ENCODE measurements at places on chromosomes 1 and 21. TPM values are rescaled to one million over a fixed set of nuclear protein-coding genes. Genes with fewer than 3 reads are reported as not detected.
A peak's percentile ranks its signal among the peaks of the same experiment; 100 is the strongest.

- no peak for DNase-seq
- no peaks in the 10 kb centered on the region for H3K36me3 ChIP-seq
- no peaks in the 10 kb centered on the region for H3K27me3 ChIP-seq
- no peak overlapping the region for H3K27ac ChIP-seq
- H3K4me3 ChIP-seq, result no peak overlapping the region
These were observed 52.2 kb downstream of the YARS1 start for GRCh38 chr1:32764826-32765569.

- no peak overlapping the region for H3K27ac ChIP-seq
- H3K27me3 ChIP-seq, result no peaks in the 10 kb centered on the region
- no peaks in the 10 kb centered on the region for H3K36me3 ChIP-seq
These were observed 11.7 kb upstream of the ENO1 start for GRCh38 chr1:8889925-8890785.

DNA sequence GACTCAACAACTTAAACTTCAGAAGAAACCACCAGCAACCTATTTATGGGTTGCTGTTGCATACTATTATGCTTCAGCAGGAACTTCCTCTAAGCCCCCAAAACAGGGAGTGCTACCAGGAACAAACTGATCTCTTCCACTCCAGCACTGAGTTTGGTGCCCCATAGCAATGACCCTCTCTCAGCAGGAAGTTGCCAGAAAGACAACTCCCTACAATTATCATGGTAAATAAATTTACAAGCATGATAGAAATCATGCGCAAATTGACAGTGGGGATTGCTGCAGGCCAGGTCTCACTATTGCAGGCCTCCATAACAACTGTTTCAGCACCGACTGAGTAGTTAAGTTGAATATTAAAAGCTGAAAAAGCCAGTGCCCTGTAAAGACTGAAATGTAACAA is 180.6 kb downstream of the PLA2G4A start:
- no peak overlapping the region for H3K4me3 ChIP-seq
- no peaks in the 10 kb centered on the region for H3K27me3 ChIP-seq
- DNase-seq, result no peak
- no peaks in the 10 kb centered on the region for H3K4me1 ChIP-seq
- no peaks in the 10 kb centered on the region for H3K36me3 ChIP-seq

DNA sequence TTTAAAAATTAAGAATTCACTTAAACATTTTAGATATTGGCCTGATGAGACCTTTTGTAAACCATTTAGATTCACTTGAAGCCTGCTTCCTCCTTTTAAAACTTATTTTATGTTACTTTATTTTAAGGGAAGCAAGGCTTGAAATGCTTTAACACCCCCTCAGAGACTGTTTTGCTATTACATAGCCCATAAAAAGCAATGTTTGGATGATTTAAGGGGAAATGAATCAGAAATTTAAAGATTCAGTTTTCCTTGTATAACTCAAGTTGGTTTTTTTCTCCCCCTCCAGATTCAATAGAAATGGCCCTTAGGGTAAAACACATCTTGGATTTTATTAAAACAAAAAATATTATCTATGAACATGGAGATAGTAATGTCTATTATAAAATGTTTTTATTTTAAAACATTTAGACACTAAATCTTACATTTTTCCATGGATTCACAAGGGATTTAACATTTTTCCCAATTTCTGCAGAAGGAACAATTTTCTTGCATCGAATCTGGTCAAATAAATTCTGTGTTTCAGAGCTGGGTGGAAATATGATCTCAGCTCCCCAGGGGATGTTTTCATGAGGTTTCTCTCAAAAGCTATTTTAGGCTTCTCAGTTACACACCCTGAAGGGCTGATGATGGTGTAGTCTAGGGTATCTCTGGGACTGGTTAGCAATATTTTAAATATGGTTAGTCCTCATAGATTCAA is 69.3 kb upstream of the WARS2 start:
- DNase-seq, result no peak
- H3K27me3 ChIP-seq, result no peaks in the 10 kb centered on the region
- H3K4me1 ChIP-seq, result no peaks in the 10 kb centered on the region
- H3K36me3 ChIP-seq, result no peaks in the 10 kb centered on the region

DNA sequence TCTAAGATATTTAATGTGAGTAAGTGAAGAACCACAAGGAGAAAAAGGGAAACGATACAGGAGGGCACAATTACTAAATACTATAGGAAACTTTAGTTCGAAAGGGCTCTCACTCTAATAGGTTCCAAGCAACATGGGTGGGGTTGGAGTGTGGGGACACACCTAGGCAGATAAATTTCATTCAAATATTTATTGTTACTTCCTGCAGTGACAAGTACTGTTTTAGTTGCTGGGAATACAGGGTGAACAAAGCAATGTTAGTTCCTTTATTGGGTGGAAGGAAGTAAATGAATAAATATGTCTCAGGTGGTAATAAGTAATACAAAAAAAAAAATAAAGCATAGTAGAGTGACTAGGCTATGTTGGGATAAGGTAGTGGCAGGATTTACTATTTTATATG is 73.2 kb upstream of the B3GALT2 start:
- H3K4me1 ChIP-seq, result no peaks in the 10 kb centered on the region
- no peak for DNase-seq
- H3K4me3 ChIP-seq, result no peak overlapping the region

- peaks cover 16% of the 10 kb centered on the region for H3K36me3 ChIP-seq
- H3K27ac ChIP-seq, result no peak overlapping the region
- H3K4me3 ChIP-seq, result no peak overlapping the region
- no peak for DNase-seq
These were observed 39.7 kb upstream of the KCNQ4 start for GRCh38 chr1:40743860-40744259.

- H3K27ac ChIP-seq, result peak overlapping the region; percentile 20
- no peaks in the 10 kb centered on the region for H3K36me3 ChIP-seq
- no peak for DNase-seq
- H3K4me3 ChIP-seq, result peak overlapping the region; percentile 32
- H3K27me3 ChIP-seq, result no peaks in the 10 kb centered on the region
- no peaks in the 10 kb centered on the region for H3K4me1 ChIP-seq
These were observed 5.1 kb downstream of the CLCNKB start for GRCh38 chr1:16048573-16049189.

DNA sequence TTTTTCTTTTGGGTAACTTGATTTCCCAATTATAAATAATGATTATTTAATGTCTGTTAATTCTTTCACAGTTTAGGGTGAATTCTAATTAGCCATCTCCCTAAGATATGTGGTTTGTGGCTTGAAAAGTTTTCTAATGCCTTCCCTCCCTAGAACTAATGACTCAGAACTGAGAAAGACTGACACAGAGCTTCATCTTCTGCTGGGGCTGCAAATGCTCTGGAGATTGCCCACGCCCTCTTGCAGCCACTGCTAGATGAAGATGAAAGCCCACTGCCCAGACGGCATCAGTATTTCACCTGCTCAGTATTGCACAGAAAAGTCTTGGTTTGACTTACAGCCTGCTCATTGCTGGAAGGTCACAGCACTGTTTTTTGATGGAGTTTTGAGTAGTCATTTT is 101.5 kb downstream of the ST6GALNAC3 start:
- H3K27ac ChIP-seq, result no peak overlapping the region
- H3K36me3 ChIP-seq, result no peaks in the 10 kb centered on the region
- H3K27me3 ChIP-seq, result no peaks in the 10 kb centered on the region
- no peak overlapping the region for H3K4me3 ChIP-seq
- no peak for DNase-seq

GRCh38 chr1:224333939-224334786 is 4.2 kb upstream of the NVL start:
- peaks cover 11% of the 10 kb centered on the region for H3K4me1 ChIP-seq
- no peak overlapping the region for H3K27ac ChIP-seq
- no peak for DNase-seq
- H3K36me3 ChIP-seq, result no peaks in the 10 kb centered on the region

- H3K27ac ChIP-seq, result no peak overlapping the region
- H3K4me3 ChIP-seq, result no peak overlapping the region
- H3K27me3 ChIP-seq, result no peaks in the 10 kb centered on the region
- no peaks in the 10 kb centered on the region for H3K4me1 ChIP-seq
- H3K36me3 ChIP-seq, result no peaks in the 10 kb centered on the region
These were observed 126.1 kb downstream of the ACBD6 start for GRCh38 chr1:180376253-180376652.

- no peak for DNase-seq
- no peaks in the 10 kb centered on the region for H3K36me3 ChIP-seq
- H3K27me3 ChIP-seq, result no peaks in the 10 kb centered on the region
- H3K4me1 ChIP-seq, result no peaks in the 10 kb centered on the region
- H3K4me3 ChIP-seq, result no peak overlapping the region
- H3K27ac ChIP-seq, result no peak overlapping the region
These were observed 28.0 kb upstream of the PRKAA2 start for GRCh38 chr1:56617141-56617540.

DNA sequence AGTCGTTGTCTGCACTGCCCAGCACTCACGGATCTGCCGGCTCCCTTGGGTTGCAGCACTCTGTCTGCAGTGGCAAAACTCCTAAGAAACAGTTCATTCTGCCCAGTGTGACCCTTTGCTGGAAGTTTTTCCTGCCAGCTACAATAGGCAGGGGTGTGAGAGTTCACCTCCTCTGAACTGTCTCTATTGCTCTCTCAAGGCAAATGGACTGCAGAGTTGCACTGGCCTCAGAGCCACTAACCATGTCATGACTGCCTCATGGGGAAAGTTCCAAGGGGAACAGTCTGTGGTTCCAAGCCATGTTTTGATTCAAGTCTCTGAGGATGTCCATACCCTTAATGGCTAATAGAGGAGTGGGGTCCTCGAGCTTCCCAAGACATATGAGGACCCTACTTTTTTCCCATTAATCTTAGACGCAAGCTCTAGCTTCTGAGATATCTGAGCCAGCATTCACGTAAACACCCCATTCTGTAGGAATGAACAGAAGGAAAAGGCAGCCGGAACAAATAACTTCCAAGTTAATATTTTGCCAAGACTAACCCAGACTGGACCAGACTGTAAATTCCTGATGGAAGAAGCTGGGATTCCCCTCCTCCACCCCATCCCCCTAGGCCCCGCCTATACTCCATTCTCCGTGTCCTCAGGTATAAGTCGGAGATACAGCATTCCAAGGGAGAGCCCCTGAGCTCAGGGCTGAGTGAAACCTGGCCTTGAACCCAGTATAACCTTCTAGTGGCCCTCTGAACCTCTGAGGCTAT is 93.8 kb upstream of the AKT3 start:
- no peak overlapping the region for H3K4me3 ChIP-seq
- H3K27me3 ChIP-seq, result no peaks in the 10 kb centered on the region
- no peaks in the 10 kb centered on the region for H3K36me3 ChIP-seq
- no peak overlapping the region for H3K27ac ChIP-seq
- DNase-seq, result no peak

DNA sequence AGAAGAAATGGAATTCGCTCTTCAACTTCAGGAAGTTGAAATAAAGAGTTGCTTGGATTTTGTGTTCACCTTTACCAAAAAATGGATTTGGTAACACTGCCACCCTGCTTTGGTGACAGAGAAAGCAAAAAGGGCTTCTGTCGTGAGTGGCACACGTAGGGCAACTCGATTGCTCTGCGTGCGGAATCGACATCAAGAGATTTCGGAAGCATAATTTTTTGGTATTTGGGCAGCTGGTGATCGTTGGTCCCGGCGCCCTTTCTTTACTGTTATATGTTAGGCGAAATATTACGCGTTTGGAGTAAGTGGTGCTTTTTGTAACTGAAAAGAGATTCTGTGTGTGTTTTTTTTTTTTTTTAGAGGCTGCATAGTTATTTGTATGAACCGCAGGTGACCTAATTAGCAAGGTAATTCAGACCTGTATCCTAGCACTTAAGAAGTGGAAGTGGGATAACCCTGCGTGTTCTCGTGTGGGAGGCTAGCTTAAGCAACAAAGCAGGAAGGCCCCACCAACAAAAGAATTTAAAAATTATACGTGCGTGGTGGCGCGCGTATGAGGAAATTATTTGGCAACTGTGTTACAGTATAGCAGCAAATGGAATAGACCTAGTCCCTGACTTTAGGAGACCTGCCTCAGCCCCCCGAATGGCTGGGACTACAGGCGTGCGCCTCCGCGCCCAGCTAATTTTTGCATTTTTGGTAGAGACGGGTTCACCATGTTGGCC is at the start of gene RNU11:
Gene RNU11 (plus strand): TSS at position 127 of the 725 bp plus-strand sequence.
- H3K36me3 ChIP-seq, result no peaks in the 10 kb centered on the region
- H3K4me3 ChIP-seq, result peak within 1 kb of the TSS; percentile 89
- peak within 1 kb of the TSS; percentile 99 for H3K27ac ChIP-seq
- DNase-seq, result peak; percentile 94
- H3K4me1 ChIP-seq, result peaks cover 30% of the 10 kb centered on the region

- H3K4me3 ChIP-seq, result no peak overlapping the region
- no peak overlapping the region for H3K27ac ChIP-seq
- H3K27me3 ChIP-seq, result no peaks in the 10 kb centered on the region
These were observed 22.9 kb downstream of the SUSD4 start for GRCh38 chr1:223341121-223341520.

GRCh38 chr21:41410361-41410760 is 15.7 kb upstream of the MX1 start:
- DNase-seq, result no peak
- H3K4me3 ChIP-seq, result no peak overlapping the region
- H3K36me3 ChIP-seq, result peaks cover 18% of the 10 kb centered on the region
- H3K27ac ChIP-seq, result no peak overlapping the region
- no peaks in the 10 kb centered on the region for H3K27me3 ChIP-seq
- H3K4me1 ChIP-seq, result no peaks in the 10 kb centered on the region

DNA sequence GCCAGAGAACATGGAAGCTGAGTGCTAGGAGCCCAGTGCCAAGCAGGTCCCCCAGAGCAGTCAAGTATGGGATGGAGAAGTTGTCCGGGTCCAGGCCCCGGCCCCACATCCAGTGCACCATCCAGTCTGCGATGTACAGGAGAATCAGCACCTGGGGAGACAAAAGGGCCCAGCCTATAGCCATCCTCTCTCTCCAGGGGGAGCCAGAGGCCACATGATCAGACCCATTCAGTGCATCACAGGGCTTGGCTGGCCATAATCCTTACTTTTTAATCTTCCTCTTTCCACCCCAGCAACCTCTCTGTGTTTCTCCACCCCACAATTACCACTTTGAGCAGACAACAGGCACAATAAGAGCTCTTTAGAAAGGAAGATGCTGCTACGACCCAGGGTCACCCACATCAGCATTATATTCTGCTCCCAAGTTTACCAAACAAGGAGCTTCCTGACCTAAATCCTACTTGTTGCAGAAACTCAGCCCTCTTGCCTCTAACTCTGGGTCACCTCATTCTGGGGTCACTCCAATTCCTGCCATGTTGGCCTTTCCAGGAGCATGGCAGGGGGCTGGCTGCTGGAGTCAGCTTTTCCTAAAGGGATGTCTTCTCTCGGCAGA is 16.4 kb upstream of the RAB29 start:
- DNase-seq, result peak; percentile 41
- H3K27ac ChIP-seq, result no peak overlapping the region
- no peak overlapping the region for H3K4me3 ChIP-seq
- H3K4me1 ChIP-seq, result no peaks in the 10 kb centered on the region

GRCh38 chr1:200634261-200635122 is 13.9 kb upstream of the KIF14 start:
- H3K4me3 ChIP-seq, result no peak overlapping the region
- H3K27ac ChIP-seq, result no peak overlapping the region
- no peaks in the 10 kb centered on the region for H3K4me1 ChIP-seq
- H3K27me3 ChIP-seq, result no peaks in the 10 kb centered on the region
- DNase-seq, result no peak
- no peaks in the 10 kb centered on the region for H3K36me3 ChIP-seq

KIF2C gene
- total RNA-seq, result 41.4 TPM

KRTAP6-3 gene
- not detected for total RNA-seq

CHAF1B gene
- total RNA-seq, result 30.8 TPM

CORT gene
- total RNA-seq, result 0.71 TPM

UMODL1 gene
- total RNA-seq, result not detected

GSTM5 gene
- not detected for total RNA-seq

BNIPL gene
- 0.75 TPM for total RNA-seq

Data from CD8-positive, alpha-beta memory T cell (primary cell).